ENCODE measurements at places on chromosomes 7 and 10.

DNA sequence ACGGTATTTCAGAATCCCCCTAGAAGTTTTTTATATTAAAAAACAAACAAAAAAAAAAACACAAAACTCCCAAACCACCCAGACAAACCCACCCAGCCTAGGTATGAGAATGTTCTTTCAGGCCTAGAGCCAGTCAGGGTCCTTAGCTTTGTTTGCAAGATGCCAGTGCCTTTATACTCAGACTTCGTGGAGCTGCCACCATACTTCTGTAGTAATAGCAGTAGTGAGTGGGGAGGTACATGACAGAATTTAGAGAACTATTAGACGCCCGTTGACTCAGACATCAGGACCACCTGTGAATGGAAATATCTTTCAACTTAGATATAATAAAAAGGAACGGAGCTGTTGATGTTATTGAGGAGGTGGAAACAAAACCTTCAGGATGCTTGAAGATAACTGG lies 138.2 kb upstream of the MKLN1 start:
- no peak for DNase-seq

DNA sequence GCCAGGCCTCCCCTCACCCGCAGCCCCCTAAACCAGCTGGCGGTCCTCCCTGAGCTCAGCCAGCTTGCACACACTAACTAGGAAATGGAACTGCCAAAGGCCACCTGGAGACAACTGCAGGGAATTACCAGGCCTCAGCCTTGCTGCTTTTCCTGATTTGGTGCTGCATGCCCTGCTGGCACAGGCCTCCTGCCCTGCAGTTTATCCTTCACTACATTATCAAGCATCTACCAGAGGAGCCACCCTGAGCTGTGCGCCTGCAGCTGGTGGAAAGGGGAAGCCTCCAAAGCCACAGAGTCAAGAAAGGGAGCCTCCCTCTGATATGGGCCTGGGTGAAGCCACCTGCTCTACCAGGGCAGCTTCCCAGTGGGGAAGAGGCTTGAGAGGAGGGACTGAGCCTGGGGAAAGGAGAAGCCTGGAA lies 139.8 kb downstream of the GRID1 start:
- no peak for DNase-seq

GRCh38 chr7:124033807-124034753 lies 1.2 kb upstream of the TMEM229A start:
- no peak for DNase-seq

DNA sequence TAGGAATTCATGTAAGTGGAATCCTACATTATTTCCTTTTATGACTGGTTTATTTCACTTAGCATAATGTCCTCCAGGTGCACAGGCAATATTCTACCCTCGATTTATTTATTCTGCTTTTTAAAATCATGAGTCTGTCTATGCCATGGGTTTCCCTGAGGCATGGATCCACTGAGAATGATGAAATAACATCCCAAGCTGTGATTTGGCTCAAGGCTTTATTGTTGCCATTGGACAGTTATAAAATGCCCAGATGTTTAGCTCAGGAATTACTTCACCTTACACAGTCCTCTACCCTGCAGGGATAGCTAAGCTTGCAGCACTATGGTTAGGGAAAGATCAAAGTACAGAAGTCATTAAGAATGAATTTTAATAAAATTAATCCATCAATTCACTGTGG lies 219.5 kb downstream of the FRMD4A start:
- DNase-seq, result no peak

- peak; percentile 78 for DNase-seq
Measured at GRCh38 chr7:132577206-132578049, 1.2 kb upstream of the PLXNA4 start.

DNA sequence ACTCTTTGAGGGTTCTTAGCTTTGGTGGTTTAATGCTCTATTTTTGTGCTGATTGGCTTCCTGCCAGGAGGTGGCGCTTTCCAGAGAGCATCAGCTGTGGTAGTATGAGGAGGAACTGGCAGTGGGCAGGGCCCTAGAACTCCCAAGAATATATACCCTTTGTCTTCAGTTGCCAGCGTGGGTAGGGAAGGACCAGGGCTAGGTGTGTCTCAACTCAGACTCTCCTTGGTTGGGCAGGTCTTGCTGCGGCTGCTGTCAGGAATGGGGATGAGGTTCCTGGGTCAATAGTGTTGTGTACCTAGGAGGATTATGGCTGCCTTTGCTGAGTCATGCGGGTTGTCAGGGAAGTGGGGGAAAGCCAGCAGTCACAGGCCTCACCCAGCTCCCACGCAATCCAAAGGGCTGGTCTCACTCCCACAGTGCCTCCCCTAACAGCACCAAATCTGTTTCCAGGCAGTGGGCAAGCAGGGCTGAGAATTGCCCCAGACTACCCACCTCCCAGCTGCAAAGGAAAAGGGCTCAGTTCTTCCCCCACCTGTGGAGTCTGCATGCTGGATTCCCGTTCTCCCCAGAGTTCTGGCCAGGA lies 191.5 kb downstream of the PHTF2 start:
- no peak for DNase-seq

GRCh38 chr7:105178177-105178576 lies 164.2 kb downstream of the KMT2E start:
- no peak for DNase-seq

DNA sequence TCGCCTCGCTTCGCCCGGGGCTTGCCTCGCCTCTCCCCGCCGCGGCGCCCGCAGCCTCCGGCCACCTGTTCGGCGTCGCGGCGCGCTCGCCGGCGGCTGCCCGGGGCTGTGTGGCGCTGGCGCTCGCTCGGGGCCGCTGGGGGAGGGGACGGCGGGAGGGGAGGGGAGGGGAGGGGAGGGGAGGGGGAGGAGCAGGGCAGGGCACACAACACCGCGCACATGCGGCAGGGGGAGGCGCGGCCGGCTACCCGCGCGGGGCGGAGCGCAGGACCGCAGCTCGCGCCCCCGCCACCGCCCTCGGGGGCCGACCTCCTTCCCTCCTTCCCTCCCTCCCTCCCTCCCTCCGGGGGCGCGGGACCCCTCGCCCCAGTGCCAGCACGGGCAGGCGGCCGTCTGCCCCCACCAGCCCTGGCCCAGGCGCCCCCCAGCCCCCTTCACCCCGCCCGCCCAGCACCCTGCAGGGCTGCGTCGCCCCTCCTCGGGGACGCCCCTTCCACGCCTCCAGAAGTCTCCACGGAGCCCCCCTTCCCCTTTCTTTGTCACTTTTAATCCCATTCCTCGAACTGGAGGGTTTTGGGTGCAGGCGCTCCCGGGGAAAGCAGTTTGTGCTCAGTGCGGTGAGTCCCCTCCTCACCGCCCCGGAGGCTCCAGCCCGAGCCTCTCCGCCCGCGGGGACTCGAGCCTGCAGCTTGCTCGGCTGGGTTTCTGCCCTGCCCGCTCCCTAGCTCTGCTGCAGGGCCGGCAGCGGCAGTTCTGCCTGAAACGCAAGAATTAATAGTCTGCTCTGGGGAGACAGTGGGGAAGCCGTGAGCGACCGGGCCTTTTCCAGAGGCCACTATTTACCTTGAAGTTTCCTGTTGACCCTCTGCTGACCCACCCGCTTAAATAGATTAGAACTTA lies at the start of gene PARD3:
PARD3 (minus strand) TSS at position 112 of the 900 bp plus-strand sequence. CDS start 301 bp downstream, outside the sequence.
- DNase-seq, result peak; percentile 56

DNA sequence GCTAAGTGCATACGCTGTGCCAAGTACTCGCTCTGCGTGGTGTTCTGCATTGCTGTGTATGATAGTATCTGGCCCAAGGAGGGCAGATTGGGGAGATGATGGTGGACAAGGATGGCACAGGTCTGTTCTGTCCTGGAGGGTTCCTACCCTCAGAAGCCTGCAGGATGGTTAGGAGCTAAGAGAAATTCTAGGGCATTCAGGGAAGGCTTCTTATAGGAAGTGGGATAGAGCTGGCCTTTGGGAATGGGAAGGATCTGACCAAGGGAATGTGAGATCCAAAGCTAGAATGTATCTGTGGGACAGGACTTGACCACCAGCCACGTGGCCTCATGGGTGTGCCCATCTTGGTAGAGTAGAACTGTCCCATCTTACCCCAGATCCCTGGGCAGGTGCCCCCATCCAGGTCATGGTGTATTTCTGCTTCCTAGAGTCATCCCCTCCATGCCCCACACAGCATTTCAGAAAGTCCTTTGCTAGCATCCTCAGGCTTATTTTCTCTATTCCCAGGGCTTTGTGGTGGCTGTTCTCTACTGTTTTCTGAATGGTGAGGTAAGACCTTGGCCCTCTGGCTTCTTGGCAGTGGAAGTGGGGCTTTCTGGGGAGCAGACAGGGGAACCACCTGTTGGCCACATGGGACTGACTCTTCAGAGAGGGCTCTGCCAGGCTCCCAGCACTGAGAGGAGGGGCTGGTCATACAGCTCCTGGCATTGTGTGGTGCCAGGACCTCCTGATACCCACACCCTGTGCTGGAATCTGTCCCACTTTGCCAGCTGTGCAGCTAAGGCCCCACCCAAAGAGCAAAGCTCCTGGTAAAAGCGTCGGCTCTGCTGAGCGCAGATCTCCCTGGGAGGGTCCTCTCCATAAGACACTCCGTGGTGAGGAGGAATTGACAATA lies 52.5 kb downstream of the ADCYAP1R1 start:
- DNase-seq, result no peak

DNA sequence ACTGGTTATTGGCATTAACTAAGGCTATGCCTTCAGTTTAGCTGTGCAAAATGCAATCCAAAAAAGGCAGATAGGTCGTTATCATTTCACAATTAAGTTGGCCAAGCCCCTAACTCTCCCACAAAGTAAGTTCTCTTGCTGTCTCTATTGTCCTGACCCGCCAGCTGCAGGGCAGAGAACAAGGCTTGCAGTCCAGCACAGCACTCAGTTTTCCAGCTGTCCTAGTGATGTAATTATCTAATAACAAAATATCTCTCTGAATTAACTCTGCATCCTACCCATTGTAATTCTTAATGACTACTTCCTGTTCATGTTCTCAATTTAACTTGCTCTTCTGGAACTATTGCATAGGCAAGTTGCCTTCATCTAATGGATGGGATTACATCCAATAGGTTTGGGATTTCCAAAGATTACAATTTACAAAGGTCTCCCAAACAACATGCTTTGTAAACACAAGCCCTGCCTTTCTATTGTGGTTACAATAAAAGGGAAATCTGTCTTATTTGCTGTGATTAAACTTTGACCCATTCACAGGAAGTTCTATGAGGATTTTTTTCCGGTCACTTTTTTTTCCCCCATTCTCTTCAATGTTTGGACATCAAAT lies 55.2 kb downstream of the CDK6 start:
- DNase-seq, result no peak

GRCh38 chr7:7304705-7305450 lies 122.5 kb downstream of the C1GALT1 start:
- DNase-seq, result no peak

- DNase-seq, result no peak
Measured at GRCh38 chr10:121099592-121099991, 248.4 kb downstream of the WDR11 start.

DNA sequence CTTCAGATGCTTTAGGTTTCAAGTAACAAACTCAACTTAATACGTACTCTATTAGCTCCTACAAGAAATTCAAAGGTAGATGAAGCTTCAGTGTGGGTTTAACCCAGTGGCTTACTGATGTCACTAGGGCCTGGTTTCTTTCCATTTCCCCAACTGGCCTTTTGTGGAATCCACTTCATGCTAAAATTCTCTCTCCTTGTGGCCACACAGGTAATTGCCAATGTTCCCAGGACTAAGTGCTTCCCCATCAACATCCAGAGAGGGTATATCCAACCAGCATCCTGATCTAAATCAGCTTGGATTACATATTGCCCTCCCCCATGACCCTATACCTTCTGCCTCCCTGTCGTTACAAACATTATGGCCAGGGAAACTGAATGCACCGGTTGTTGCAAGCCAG lies 10.7 kb downstream of the FBXL13 start:
- DNase-seq, result no peak

DNA sequence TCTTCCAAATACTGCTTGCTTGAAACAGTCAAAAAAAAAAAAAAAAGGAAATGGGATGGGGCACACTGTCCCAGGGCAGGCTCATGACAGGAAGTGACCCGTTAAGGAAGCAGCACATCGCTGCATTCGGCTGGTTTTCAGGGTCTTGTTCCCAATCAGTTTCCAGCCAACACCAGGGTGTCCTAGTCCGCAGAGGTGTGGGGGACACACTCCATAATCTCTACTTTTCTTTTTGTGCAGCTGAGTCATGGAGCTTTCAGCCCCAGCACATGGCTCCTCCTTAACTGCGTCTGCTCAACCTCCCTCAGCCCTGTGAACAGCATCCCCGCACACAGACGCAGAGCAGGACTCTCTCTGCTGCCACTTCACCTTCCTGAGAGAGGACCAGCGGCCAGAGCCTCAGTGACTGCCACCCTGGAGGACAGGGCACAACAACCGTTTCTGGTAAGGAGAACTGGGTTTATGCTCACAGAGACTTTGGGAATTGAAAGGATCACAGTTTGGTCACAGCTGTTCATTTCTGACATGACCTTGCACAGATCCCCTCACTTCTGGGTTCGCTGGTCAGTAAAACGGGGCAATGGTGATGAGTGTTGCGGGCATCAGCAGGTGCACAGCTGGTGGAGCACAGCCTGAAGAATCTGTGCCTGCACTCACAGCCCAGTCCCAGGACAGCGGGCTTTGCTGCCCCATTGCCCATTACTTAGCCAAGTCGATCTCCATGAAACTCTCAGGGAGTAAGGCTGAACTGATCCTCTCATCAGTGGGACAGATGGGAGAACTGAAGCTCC lies at the start of gene GIMAP5:
GIMAP5 (plus strand) TSS at position 154 of the 791 bp plus-strand sequence. CDS start 3,467 bp downstream, outside the sequence.
- no peak for DNase-seq

- DNase-seq, result peak; percentile 65
Measured at GRCh38 chr7:102260856-102261255, 25.8 kb upstream of the SH2B2 start.

DNA sequence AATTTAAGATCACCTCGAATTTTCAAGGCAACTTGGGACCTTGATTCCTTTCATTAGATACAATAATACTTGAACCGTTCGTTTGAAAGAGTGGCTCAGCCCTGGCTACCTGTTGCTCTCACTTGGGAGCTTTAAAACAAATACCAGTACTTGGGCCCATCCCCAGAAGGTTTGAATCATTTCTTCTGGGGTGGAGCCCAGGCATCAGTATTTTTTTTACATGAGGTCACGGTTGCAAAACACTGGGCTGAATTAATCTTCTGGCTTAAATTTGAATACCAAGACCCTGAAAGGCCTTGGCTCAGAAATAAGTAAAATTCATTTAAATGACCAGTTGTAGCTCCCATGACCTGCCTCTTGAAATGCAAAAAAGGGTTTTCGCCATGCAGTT lies 214.9 kb downstream of the CREB5 start:
- no peak for DNase-seq

- DNase-seq, result no peak
Measured at GRCh38 chr7:28502408-28502807, 90.1 kb downstream of the CREB5 start.

- DNase-seq, result peak; percentile 5
Measured at GRCh38 chr10:101292194-101293006, 61.6 kb upstream of the BTRC start.
